ENCODE measurements at places on chromosomes 1 and 21. TPM values are rescaled to one million over a fixed set of nuclear protein-coding genes. Genes with fewer than 3 reads are reported as not detected.

The DDR2 gene
- 34.6 TPM for polyA plus RNA-seq

The PTPRU gene
- polyA plus RNA-seq: 25.4 TPM

The CCDC181 gene
- 1.1 TPM for polyA plus RNA-seq

The CA6 gene
- not detected for polyA plus RNA-seq

The BGLAP gene
- 3.3 TPM for polyA plus RNA-seq

The HJV gene
- 243 TPM for polyA plus RNA-seq

The LCE1B gene
- not detected for polyA plus RNA-seq

The LENEP gene
- polyA plus RNA-seq: 0.67 TPM

The TAS1R1 gene
- 9.5 TPM for polyA plus RNA-seq

The PLA2G2F gene
- polyA plus RNA-seq: not detected

The SYT14 gene
- 1.7 TPM for polyA plus RNA-seq

DNA sequence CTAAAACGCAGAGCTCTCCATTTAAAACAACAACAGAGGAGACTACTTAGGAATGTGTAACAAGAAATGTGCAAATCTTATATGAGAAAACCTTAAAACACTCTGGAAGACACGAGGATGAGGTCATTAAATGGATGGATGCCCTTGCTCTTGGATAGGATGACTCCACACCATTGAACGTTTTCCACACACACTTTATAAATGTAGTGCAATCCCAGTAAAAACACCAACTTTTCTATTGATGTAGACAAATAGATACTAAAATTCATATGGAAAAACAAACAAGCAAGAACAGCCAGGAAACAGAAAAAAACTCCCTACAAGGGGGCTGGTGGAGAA lies 18.4 kb upstream of the COL6A1 start:
- peak; percentile 84 for DNase-seq

- peak; percentile 34 for DNase-seq
These were observed 7.4 kb upstream of the MPL start for GRCh38 chr1:43329995-43330751.

GRCh38 chr1:200108659-200109058 lies 81.1 kb downstream of the NR5A2 start:
- no peak for DNase-seq

DNA sequence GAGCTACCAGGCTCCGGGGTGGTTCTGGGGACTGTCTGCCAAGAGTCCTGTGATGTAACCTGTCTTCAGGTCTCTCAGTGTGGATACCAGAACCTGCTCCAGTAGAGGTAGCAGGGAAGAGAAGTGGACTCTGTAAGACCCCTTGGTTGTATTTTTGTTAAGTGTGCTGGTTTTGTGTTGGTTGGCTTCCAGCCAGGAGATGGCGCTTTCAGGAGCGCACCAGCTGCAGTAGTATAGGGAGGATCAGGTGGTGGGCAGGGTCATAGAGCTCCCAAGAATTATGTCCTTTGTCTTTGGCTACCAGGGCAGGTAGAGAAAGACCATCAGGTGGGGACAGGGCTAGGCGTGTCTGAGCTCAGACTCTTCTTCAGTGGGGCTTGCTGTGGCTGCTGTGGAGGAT lies 1147.2 kb upstream of the ADGRL4 start:
- no peak for DNase-seq

- DNase-seq: peak; percentile 53
These were observed 887 bp downstream of the SLC19A2 start for GRCh38 chr1:169484683-169485430.

DNA sequence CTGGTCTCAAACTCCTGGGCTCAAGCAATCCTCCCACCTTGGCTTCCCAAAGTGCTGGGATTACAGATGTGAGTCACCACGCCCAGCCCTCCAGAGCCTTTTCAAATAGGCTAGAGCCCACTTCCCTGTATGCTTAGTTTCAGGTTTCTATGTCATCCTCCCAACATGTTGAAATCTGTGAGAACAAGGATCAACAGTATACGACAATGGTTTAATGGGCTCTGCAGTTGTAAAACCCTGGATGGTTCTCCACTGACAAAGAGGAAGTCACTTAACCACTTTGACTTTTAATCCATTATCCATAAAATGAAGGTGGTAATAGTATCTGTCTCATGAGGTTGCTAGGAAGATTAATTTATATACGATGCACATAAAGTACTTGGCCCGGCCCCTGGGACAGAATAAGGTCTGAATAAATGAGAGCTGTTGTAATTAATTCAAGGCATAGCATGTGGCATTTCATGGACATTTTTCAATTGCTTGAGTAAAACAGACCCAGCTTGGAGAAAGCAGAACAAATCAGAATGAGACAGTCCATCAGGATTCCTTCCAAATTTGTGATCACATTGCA lies 113.9 kb upstream of the ZNF648 start:
- no peak for DNase-seq

DNA sequence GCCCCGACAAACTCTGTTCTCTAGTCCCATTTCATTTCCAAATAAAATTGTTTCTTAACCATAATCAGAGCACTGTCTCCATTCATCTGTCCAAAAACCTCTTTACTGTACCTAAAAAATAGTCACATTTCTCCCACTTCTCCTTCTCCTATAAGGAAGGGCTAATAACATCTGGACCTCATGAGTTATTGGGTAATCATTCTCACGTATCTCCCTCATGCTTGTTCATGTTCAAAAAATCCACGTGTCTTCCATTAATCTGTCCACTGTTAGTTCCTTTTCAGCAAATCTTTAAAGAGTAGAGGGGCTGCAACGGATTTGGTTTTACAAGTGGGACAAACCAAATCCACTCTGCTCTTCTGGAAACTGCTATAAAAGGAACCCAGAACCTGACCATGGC lies 1418.8 kb downstream of the MRPL39 start:
- DNase-seq: no peak

DNA sequence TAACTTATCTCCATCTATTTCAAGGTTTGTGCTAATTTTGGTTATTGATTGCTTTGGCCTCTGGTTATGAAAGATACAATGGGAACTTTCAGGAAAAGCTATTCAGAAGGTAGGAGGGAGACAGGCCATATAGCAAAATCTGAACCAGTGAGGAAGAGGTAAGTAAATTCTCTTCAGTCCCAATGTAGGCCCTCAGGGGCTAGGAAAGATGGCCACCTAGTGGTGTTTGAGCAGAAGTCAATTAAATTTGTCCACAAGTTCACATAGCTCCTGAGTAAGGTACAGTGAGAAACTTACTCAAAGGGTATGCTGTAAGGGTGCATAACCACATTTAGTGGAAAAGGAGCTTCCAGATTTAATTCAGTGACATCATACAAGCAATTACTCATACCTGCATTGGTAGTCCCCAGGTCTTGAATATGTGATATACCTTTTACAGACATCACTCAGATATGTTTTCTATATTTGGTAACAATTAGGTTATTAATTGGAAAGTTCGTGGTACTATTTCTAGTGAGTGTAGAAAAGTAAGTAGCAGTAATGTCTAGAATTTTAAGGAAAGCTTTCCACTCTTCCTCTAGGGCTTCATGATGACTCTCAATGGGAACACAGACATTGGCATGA lies 21.4 kb upstream of the FMO1 start:
- DNase-seq: peak; percentile 76

GRCh38 chr1:159612211-159612885 lies 24.7 kb downstream of the APCS start:
- DNase-seq: no peak

GRCh38 chr1:21266119-21266774 lies 24.0 kb downstream of the ECE1 start:
- no peak for DNase-seq

GRCh38 chr21:33747420-33747819 lies 105.1 kb downstream of the ITSN1 start:
- DNase-seq: no peak

- DNase-seq: peak; percentile 45
These were observed 256.7 kb upstream of the CAMK1G start for GRCh38 chr1:209326831-209327230.

GRCh38 chr1:202578001-202578504 lies 132.2 kb downstream of the SYT2 start:
- DNase-seq: no peak

Measured in hindlimb muscle (tissue), 1 donor.